Spleen (tissue), 13 donors: ENCODE measurements at places on chromosomes 12 and 14.
A peak's percentile ranks its signal among the peaks of the same experiment; 100 is the strongest.

- H3K36me3 ChIP-seq, result no peaks in the 10 kb centered on the region
- H3K27me3 ChIP-seq, result no peaks in the 10 kb centered on the region
Observed at GRCh38 chr14:70014406-70015095, 135.3 kb downstream of the SMOC1 start.

GRCh38 chr14:104885973-104886689, 21.1 kb downstream of the CEP170B start:
- H3K4me3 ChIP-seq, result no peak overlapping the region
- no peaks in the 10 kb centered on the region for H3K36me3 ChIP-seq
- H3K27me3 ChIP-seq, result no peaks in the 10 kb centered on the region
- peak; percentile 72 for DNase-seq
- H3K27ac ChIP-seq, result no peak overlapping the region
- H3K4me1 ChIP-seq, result no peaks in the 10 kb centered on the region

DNA sequence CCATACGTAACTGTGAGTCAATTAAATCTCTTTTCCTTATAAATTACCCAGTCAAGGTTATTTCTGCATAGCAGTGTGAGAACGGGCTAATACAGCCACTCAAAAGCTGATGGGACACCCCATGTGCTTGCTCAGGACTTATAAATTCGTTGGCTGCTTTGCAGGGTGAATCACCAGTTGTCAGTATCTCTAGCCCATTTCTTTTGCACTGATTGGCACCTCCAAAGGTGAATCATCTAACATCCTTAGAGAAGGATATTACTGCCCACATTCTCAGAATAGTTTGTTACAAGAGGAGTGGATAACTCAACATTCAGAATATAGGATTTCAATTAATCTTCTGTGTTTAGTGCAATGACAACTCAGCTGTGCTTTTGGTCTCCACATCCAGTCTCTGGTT, 601.5 kb downstream of the KCNH5 start:
- no peaks in the 10 kb centered on the region for H3K36me3 ChIP-seq
- no peak overlapping the region for H3K27ac ChIP-seq
- no peaks in the 10 kb centered on the region for H3K4me1 ChIP-seq
- DNase-seq, result no peak
- no peak overlapping the region for H3K4me3 ChIP-seq

DNA sequence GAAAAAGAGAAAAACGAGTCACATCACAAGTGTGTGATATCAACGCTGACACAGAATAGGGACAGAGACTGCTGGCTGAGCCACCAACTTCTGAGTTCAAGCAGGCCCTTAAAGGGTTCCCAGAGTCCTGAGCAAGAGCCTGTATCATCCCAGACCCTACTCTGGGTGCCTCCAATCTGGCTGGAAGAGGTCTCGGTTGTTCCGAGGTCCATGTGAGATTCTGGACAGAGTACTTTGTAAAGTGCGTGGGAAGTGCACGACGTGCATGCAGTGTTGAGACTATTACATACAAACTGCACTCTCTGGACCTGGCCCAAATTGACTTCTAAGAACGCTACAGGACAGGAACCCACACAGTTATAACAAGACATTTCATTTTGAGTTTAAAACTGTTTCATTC, 40.6 kb downstream of the MOK start:
- H3K27me3 ChIP-seq, result no peaks in the 10 kb centered on the region
- no peaks in the 10 kb centered on the region for H3K4me1 ChIP-seq
- no peak for DNase-seq
- no peak overlapping the region for H3K4me3 ChIP-seq
- peak overlapping the region; percentile 4 for H3K27ac ChIP-seq

DNA sequence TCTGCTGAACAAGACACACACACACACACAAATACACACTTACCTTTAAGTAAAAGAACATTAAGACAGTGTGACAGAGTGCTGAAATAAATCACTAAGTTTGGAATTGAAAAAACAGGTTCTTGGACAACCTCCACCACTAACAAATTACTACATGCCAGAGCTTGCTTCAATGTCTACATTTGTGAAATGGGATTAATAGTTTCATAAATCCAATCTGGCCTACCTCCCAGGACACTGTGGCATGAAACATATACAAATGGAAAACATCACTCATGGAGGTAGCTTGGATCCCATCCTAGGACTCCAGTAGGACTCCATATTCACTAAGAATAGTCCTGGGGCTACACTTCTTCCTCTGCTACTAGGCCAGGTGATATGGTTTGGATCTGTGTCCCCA, 8.2 kb upstream of the CCDC60 start:
- no peak overlapping the region for H3K27ac ChIP-seq
- DNase-seq, result no peak
- H3K36me3 ChIP-seq, result no peaks in the 10 kb centered on the region
- no peaks in the 10 kb centered on the region for H3K4me1 ChIP-seq
- no peak overlapping the region for H3K4me3 ChIP-seq
- no peaks in the 10 kb centered on the region for H3K27me3 ChIP-seq

GRCh38 chr12:122399592-122400373, 22.7 kb downstream of the CLIP1 start:
- H3K4me1 ChIP-seq, result peaks cover 43% of the 10 kb centered on the region
- no peaks in the 10 kb centered on the region for H3K27me3 ChIP-seq
- no peaks in the 10 kb centered on the region for H3K36me3 ChIP-seq
- H3K27ac ChIP-seq, result peak overlapping the region; percentile 77
- peak; percentile 78 for DNase-seq
